ENCODE measurements at places on chromosomes 7 and 10. TPM values are rescaled to one million over a fixed set of nuclear protein-coding genes. Genes with fewer than 3 reads are reported as not detected.

DNA sequence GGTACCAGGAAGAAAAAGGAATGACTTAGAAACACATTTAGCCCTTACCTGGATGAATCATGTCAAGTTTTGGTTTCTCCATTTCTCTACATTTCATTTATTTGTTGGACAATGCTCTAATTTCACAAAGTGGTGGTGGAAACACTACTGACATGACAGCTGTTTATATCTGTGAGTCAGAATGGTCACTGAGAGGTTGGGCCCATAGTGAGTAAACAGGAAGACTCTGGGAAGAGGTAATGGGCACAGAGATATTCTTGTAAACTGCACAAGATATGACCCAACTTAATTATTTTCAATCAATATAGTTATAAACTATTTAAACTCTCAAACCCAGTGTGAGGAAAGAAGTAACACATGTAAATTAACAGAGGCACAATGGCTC is 176.3 kb upstream of the MEOX2 start:
- DNase-seq: no peak

The FAM241B gene
- 4.2 TPM for total RNA-seq

DNA sequence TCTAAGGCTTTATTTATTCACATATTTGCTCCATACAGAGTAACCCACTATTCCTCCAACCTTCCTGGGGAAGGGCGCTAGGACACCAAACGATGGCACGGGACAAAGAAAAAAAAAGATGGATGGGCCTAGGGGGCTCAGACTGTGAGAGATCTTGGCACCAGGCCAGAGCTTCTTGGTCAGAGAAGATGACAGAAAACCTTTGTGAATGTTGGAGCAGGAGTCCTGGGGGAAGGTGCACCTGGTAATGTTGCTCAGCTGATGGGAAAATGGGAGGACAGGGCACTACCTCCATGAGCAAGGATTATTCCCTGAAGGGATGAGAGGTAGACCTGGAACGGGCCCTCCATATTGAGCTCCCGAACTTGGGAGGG is 1.4 kb upstream of the SH3PXD2A start:
- no peak for DNase-seq

The BTBD16 gene
- 0.51 TPM for total RNA-seq

DNA sequence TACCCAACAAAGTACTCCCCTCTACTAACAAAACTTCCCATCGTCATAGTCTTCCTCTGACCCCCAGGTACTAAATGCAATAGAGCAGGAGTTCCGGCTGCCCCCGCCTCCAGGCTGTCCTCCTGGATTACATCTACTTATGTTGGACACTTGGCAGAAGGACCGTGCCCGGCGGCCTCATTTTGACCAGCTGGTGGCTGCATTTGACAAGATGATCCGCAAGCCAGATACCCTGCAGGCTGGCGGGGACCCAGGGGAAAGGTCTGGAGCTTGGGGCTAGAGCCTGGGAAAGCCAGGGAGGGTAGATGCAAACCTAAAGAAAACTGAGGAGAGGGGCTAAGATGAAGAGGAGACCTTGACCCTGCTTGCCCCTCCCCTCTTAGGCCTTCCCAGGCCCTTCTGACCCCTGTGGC is 15.3 kb downstream of the EPHB6 start:
- DNase-seq: no peak

The ZNF467 gene
- total RNA-seq: 0.12 TPM

GRCh38 chr10:22317076-22317370 is 835 bp downstream of the COMMD3 start:
- no peak for DNase-seq

The FAM13C gene
- not detected for total RNA-seq

GRCh38 chr10:88987243-88987725 is 3.3 kb upstream of the FAS start:
- DNase-seq: no peak

DNA sequence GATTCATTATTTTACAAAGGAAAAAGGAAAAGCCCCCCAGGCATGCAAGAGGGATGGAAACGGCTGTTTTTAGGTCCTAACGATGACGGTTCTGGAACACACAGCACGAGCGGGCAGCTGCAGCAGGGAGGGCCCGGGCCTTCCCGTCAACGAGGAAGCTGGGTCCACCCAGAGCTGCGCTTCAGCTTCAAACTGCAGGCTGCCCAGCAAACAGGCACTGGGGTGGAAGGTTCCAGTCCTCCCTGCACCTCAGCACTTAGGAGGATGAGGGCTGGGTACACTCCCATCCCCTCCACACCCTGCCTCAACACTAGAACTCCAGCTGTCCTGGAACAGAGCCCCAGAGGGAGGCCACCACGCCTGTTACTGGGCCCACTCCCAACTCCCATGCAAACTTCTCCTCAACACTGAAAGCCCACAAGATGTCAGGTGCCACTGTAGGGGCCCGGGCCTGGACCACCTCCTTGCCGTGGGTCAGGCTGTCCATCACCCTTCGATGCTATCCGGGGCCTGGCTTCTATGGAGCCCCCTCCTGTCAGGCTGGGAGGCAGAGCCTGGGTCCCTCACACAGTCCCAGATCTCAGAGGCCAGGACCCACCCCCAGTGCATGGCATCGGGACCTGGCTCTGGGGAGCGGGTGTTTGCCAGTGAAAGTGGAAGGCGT is 33.0 kb downstream of the PAPOLB start:
- DNase-seq: no peak

The TAS2R3 gene
- total RNA-seq: 0.35 TPM

The MSRB2 gene
- 13.5 TPM for total RNA-seq

- DNase-seq: no peak
Measured at GRCh38 chr10:128027822-128028507, 98.3 kb downstream of the MKI67 start.

DNA sequence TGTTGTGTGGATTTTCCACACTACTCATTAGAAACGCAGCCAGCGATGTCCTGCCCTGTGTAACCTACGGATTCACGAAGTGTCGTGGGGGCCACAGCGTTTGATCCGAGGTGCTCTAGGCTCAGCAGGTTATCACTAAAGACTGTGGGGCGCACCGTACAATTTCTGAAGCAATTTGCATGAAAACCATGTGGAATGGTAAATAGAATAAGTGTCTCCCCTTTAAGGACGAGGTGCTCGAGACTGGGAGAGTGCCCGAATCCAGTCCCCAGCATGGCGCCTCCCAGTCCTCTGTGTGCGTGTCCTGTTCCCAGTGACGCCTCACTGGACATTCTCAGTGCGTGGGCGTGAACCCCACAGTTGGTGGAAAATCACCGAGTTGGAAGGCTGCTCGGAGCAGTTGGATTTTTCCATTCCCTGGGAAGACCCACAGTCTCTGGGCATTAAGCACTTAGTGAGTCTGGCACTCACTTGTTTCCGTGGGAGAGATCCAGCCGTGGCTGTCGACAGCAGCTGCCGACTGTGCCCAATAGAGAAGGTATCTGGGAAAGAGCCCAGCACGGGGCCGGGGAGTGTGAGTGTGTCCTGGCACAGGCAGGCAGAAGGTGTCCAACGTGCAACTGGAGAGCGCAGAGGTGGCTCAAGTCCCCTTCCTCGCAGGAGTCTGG is 37.0 kb downstream of the PFKP start:
- DNase-seq: no peak

DNA sequence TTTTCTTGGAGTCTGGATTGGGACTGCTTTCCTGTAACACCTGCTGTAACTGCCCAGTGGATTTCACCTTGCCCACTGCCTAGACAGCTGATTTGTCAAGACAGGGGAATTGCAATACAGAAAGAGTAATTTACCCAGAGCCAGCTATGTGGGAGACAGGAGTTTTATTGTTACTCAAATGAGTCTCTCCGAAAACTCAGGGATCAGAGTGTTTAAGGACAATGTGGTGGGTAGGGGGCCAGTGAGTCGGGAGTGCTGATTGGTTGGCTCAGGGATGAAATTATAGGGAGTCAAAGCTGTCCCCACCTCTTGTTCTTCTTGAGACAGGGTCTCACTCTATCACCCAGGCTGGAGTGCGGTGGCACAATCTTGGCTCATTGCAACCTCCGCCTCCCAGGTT is 25.2 kb upstream of the BNIP3 start:
- DNase-seq: no peak

DNA sequence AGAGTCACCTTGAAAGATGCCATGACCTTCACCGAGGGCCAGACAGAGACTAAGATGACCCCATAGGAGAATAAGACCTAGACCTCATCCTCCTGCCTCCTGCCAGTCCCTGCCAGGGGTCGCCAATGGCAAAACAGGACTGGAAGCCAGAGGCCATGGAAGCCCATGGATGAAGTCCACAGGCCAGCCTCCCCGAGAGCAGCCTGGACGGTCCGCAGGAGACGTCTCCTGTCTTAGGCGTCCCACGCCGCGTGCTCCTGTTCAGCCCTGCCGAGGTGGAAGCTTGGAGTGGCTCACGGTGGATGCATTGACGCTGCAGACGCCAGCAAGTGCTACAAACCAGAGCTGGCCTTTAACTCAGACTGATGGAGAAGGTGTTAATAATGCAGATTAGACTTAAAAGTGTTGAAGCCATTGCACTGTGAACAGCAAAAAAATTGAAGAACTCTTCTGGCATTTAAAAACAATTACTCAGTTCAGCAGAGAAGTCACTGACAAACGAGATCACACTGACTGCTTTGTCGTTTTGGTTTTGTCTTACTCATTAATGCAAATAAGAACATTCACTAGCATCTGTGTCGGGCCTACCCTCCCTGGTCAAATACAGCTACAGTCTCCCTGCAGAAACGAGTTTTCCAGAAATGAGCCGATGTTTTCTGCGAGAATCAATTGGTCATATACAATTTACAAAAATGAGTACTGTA is 38.1 kb upstream of the FAM20C start:
- DNase-seq: no peak

DNA sequence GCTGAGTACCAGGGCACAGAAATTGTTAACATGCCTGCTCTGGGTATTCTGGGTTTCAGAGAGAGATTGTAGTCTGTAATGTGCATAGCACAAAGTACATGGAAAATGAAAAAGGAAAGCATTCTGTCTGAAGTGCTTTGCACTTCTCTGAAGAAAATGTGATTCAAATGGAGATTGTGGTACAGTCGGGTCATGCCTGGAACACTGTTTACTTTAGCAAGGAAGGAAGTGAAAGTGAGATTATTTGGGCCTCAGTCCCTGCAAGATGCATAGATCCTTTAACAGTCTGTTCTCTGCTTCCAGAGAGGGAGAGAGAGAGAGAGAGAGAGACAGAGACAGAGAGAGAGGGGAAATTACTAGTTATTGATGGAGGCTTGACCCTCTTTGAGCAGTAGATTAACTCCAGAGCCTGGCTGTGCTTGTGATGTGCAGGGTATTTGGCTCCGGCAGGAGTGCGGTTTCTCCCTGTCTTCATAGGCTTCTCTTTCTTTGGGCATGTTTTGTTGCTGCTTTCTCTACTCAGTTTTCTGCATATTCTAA is 5.4 kb downstream of the VWC2 start:
- no peak for DNase-seq

Data from epithelial cell of proximal tubule (primary cell).